ENCODE measurements at places on chromosomes 6 and 20.

GRCh38 chr6:126657561-126658175 lies 317.8 kb downstream of the CENPW start:
- no peak overlapping the region for H3K27ac ChIP-seq
- no peaks in the 10 kb centered on the region for H3K27me3 ChIP-seq
- H3K4me1 ChIP-seq = no peaks in the 10 kb centered on the region
- no peaks in the 10 kb centered on the region for H3K36me3 ChIP-seq
- DNase-seq = no peak

GRCh38 chr20:23042270-23042669 lies 7.2 kb downstream of the SSTR4 start:
- DNase-seq = no peak
- H3K27ac ChIP-seq = no peak overlapping the region
- H3K36me3 ChIP-seq = peaks cover 3% of the 10 kb centered on the region
- H3K4me1 ChIP-seq = peaks cover 15% of the 10 kb centered on the region
- H3K4me3 ChIP-seq = no peak overlapping the region

DNA sequence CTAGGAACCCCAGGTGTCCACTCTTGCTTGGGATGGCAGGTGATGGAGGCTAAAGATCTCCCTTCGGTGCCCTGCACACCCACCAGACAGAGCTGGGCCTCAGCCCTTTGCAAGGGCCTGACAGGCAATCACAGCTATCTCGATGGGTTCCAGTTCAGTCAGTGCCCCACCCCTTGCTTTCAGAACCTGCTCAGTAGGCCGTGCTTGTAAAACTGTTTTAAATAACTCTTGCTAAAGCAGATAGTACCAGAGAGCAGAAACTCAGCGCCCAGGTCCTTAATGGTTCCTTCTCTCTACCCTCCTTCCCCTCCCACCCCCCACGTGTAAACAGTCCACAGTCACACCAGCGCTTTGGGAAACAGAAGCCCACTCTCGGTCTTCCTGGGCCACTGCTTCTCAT lies 39.2 kb downstream of the C6orf132 start:
- H3K4me3 ChIP-seq = no peak overlapping the region
- peaks cover 11% of the 10 kb centered on the region for H3K27me3 ChIP-seq
- H3K4me1 ChIP-seq = peaks cover 29% of the 10 kb centered on the region
- H3K27ac ChIP-seq = peak overlapping the region; percentile 61
- no peak for DNase-seq

- H3K4me1 ChIP-seq = no peaks in the 10 kb centered on the region
- H3K27me3 ChIP-seq = no peaks in the 10 kb centered on the region
- H3K27ac ChIP-seq = no peak overlapping the region
Measured at GRCh38 chr6:39876826-39877225, 57.4 kb downstream of the MOCS1 start.

GRCh38 chr6:81909981-81910900 lies 157.8 kb upstream of the TENT5A start:
- H3K4me3 ChIP-seq = no peak overlapping the region
- H3K27ac ChIP-seq = no peak overlapping the region
- H3K27me3 ChIP-seq = no peaks in the 10 kb centered on the region
- H3K4me1 ChIP-seq = no peaks in the 10 kb centered on the region

- no peak for DNase-seq
- H3K36me3 ChIP-seq = no peaks in the 10 kb centered on the region
- no peak overlapping the region for H3K4me3 ChIP-seq
- H3K27me3 ChIP-seq = peaks cover 32% of the 10 kb centered on the region
- no peak overlapping the region for H3K27ac ChIP-seq
Measured at GRCh38 chr20:21640556-21640955, 64.9 kb upstream of the PAX1 start.

- peaks cover 5% of the 10 kb centered on the region for H3K27me3 ChIP-seq
- no peak overlapping the region for H3K4me3 ChIP-seq
- no peaks in the 10 kb centered on the region for H3K36me3 ChIP-seq
Measured at GRCh38 chr6:141443668-141444289, 688.9 kb upstream of the GJE1 start.

DNA sequence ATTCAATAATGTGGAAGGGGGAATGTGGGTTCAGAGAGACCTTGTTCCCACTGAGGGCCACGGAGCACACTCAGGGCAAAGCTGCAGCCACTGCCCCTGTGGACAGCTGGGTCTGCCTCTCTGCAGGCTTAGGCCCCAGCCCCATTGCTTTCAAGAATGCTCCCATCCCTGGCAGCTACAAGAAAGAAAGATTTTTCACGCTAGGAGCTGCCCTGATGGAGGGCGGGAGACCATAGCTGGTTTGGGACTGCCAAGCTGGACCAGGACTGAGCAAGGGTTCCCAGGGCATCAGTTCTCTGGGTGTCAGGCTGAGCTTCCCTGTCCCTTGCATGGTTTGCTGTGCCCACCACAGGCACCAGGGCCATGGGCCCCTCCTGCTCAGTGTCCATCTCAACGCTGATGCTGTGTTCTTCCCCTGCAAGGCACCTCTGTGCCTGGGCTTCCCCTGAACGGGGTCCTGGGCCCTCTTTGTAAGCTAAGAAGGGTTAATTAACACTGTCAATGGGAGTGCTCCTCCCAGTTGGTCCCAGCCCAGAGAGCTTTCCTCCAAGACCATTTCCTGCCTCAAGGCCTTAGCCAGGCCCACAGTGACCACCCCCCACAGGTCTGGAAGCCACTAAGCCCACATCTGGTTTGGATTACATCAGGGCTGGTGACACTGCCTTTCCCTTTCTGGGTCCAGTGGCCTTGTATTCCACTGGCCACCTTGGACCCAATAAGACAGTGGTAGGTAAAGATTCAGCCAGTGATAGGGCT lies 8.4 kb downstream of the FOXS1 start:
- H3K4me1 ChIP-seq = peaks cover 22% of the 10 kb centered on the region
- H3K27ac ChIP-seq = no peak overlapping the region

DNA sequence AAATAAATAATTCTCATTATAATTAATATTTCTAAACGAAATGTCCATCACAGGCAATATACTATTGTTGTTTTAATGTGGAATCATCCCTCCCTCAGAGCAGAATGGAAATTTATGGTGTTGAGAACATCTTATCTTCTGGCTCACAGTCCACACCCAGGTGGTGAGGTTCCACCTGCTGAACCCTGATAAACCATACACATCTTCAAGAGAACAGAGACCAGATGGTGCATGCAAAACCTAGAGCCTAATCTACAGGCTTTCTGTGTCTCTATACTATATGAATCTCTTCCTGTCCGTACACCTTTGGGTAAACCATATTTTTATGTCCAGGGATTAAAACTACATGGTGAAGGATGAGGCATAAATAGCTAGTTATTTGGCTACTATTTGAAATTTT lies 52.3 kb upstream of the UFL1 start:
- H3K27ac ChIP-seq = no peak overlapping the region
- no peaks in the 10 kb centered on the region for H3K36me3 ChIP-seq
- H3K4me1 ChIP-seq = peaks cover 3% of the 10 kb centered on the region
- H3K27me3 ChIP-seq = no peaks in the 10 kb centered on the region

GRCh38 chr6:107869871-107870270 lies 45.8 kb upstream of the SCML4 start:
- no peak overlapping the region for H3K4me3 ChIP-seq
- H3K36me3 ChIP-seq = peaks cover 9% of the 10 kb centered on the region
- peak overlapping the region; percentile 39 for H3K27ac ChIP-seq
- no peak for DNase-seq

- no peaks in the 10 kb centered on the region for H3K27me3 ChIP-seq
- H3K4me3 ChIP-seq = no peak overlapping the region
- H3K4me1 ChIP-seq = no peaks in the 10 kb centered on the region
- H3K36me3 ChIP-seq = peaks cover 17% of the 10 kb centered on the region
- DNase-seq = no peak
Measured at GRCh38 chr20:37776049-37776448, 82.2 kb downstream of the CTNNBL1 start.

DNA sequence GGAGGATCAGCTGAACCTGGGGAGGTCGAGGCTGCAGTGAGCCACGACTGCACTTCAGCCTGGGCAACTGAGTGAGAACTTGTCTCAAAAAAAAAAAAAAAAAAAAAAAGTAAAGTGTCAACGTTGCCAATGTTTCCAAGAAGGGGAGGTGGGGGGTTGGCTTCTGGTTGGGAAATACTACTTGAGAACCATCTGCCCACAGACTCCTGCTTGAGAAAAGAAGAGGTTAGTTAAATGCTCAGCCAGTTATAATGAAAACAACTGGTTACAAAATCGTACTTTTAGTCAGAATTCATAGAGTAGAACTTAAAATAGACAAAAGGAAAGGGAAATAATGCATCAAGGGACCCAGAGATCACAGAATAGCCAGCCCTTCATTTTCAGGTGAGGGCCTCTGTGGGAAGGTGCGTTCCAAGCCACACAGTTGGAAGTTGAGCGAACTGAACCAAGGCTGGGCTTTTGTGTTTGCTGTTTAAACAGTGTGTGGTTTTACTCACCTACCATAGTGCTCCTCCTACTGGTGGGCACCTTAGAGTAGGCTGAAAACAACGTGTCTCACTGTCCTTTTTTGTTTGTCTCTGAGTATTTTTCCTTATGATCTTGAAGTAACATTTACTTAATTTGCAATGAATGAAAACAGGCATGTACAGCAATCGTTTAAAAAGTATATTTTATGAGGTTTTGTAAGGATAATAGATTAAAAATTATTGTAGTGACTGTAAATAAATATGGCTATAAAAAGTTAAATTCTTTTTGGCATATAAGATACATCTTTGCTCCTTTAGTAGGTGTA lies 200.7 kb downstream of the BCAS1 start:
- H3K4me1 ChIP-seq = peaks cover 45% of the 10 kb centered on the region
- peak overlapping the region; percentile 67 for H3K27ac ChIP-seq
- H3K27me3 ChIP-seq = no peaks in the 10 kb centered on the region
- no peak for DNase-seq

DNA sequence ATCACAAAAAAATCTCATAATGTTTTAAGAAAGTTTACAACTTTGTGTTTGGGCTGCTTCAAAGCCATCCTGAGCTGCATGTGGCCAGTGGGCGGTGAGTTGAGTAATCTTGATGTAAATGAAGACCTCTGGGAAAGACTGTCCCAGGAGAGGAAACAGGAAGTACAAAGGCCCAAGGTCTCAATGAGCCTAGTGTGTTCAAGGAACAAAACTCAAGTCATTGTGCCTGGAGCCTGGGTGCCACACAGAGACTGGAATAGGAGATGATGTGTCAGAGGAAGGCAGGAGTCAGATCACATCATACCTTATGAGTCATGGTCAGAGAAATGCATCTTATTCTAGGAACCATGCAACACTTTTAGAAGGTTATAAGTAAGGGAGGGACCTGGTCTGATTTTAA lies 51.5 kb downstream of the COL19A1 start:
- no peak overlapping the region for H3K4me3 ChIP-seq
- no peaks in the 10 kb centered on the region for H3K36me3 ChIP-seq
- H3K4me1 ChIP-seq = no peaks in the 10 kb centered on the region
- DNase-seq = no peak
- H3K27me3 ChIP-seq = no peaks in the 10 kb centered on the region

- H3K27me3 ChIP-seq = no peaks in the 10 kb centered on the region
- peaks cover 13% of the 10 kb centered on the region for H3K36me3 ChIP-seq
- H3K4me3 ChIP-seq = no peak overlapping the region
- H3K4me1 ChIP-seq = no peaks in the 10 kb centered on the region
- no peak for DNase-seq
Measured at GRCh38 chr6:69693762-69694161, 103.0 kb downstream of the LMBRD1 start.

- H3K27me3 ChIP-seq = no peaks in the 10 kb centered on the region
- no peak for DNase-seq
- peaks cover 10% of the 10 kb centered on the region for H3K4me1 ChIP-seq
- H3K27ac ChIP-seq = peak overlapping the region; percentile 32
- H3K36me3 ChIP-seq = no peaks in the 10 kb centered on the region
Measured at GRCh38 chr20:36017048-36017951, 48.9 kb downstream of the CNBD2 start.

GRCh38 chr20:63027221-63027921 lies 20.6 kb upstream of the BHLHE23 start:
- H3K27me3 ChIP-seq = peaks cover 39% of the 10 kb centered on the region
- H3K36me3 ChIP-seq = no peaks in the 10 kb centered on the region
- H3K4me1 ChIP-seq = no peaks in the 10 kb centered on the region
- no peak overlapping the region for H3K4me3 ChIP-seq
- DNase-seq = no peak

DNA sequence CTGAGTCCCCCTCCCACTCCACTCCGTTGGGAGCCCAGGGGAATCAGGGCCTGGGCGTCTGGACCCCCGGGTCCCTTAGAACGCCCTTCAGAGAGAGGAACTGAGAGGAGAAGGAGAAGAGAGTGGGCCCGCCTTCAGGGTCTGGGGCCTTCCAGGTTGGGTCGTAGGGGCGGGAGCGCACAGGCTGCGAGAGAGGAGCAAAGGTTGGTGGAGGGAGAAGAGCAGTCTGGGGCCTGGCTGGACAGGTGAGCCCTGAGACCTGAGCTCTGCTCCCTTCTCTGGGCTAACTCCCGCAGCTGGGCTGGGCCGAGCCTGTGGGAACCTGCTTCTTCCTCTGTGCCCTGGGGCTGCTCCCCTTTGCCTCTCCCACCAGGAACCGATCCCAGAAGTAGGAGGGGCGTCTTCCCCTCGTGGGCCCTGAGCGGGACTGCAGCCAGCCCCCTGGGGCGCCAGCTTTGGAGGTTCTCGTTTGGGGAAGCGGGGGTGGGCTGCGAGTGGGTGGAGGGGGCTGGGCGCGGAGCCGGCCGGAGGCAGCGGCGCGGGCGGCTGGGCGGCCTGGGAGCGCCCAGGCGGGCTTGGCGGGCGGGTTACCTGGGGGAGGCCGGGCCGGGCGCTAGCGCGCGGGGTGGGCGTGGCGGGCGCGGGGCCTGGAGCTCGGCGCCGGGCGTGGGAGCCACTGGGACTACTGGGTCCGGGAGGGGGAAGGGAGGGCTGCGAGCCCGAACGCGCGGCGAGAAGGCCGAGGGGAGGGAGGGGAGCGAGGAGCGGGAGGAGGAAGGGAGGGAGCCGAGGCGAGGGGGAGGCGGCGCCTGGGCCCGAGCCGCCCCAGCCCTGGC lies at the start of gene DDR1:
Gene DDR1, plus strand, starts transcription at position 835 of the 836 bp plus-strand sequence. CDS start 4,211 bp downstream, outside the sequence.
- peaks cover 5% of the 10 kb centered on the region for H3K36me3 ChIP-seq
- peak within 1 kb of the TSS; percentile 93 for H3K4me3 ChIP-seq
- no peaks in the 10 kb centered on the region for H3K27me3 ChIP-seq
- DNase-seq = no peak
- peaks cover 63% of the 10 kb centered on the region for H3K4me1 ChIP-seq

DNA sequence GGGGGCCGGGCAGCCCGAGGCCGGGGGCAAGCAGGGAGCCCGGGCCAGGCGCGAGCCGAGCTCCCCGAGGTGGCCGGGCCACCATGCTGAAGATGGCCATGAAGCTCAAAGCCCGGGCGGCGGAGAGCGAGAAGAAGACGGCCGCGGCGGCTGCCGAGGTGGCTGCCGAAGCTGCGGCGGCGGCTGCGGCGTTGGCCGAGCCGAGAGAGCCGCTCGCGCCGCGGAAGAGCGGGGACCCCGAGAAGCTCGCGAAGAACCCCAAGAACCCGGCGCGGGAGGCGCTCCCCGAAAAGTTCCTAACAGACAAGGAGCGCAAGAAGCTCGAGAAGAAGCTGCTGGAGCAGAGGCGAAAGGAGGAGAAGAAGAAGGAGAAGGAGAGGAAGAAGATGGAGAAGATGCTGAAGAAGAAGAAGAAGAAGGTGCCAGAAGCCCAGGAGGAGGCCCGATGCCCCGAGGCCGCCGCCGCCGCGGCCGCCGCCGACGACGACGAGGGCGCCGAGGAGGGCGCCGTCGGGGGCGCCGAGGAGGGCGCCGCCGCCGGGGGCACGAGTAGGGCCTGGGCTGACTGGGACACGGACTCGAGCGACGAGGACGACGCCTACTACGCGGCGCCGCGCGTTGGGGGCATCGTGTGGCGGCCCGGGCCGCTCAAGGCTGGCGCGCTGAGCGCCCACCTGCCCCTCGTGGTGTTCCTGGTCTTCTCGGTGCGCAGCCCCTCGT lies 37.4 kb downstream of the GNAS start:
- H3K4me1 ChIP-seq = peaks cover 26% of the 10 kb centered on the region
- H3K27me3 ChIP-seq = no peaks in the 10 kb centered on the region
- H3K4me3 ChIP-seq = peak overlapping the region; percentile 94
- H3K27ac ChIP-seq = peak overlapping the region; percentile 93
